ENCODE measurements at places on chromosomes 3 and 15. TPM values are rescaled to one million over a fixed set of nuclear protein-coding genes. Genes with fewer than 3 reads are reported as not detected.

DNA sequence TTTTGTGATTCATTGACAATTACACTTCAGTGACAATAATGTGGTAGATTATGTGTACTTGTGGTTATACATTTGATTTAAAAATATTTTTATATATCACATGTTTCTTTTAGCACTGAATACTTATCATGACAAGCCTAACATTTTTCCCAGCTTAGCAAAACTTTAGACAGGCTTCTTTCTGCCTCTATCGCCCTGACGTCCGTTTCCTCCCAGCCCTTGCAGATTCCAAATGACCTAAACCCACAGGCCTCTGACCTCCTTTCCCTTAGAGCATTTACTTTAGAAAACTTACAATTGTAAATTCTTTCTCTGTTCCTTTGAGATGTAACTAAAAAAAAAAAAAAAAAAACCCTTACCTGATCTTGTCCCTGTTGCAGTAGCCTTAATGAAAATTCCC lies 326.1 kb downstream of the UNC13C start:
- DNase-seq = no peak

DNA sequence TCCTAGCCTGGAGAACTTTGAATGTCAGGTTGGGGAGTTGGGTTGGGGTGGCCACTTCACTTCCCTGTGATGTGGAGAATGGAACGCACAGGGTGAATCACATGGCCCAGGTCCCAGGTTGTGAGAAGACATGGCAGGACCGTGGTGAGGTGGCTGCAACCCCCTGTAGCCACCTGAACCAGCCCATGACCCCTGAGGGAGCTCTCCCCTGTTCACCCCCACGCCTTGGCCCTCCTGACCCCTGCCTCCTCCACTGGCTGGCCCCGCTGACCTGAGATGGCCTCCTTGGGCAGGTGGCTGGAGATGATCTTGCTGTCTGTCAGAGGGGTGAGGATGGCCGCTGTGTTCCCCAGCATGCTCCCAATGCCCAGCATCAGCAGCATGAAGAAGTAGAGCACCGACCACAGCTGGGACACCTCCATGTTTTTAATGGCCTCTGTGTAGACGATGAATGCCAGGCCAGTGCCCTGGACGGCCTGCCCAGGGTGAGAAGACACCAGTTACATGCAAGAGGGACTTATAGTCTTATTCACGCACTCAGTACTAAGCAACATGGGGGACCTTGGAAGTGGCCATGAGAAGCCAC lies 31.0 kb downstream of the SLC6A20 start:
- no peak for DNase-seq

Gene ZSCAN29
- 37.8 TPM for total RNA-seq

DNA sequence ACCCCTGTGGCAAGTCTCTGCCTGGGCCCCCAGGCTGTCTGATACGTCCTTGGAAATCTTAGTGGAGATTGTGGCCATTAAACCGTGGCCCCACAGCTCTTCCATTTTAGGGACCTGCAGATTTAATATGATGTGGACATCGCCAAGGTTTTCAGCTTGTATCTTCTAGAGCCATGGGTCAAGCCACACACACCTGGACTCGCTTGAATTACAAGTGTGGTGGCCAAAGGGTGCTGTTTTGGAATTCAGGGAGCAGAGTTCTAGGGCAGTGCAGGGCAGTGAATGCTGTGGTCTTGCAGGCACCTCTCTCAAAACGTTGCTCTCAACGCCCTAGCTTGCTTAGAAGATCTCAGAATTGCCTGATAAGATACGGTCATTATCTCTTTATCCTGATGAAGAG lies 211.2 kb downstream of the ROBO2 start:
- DNase-seq = no peak

Measured in tongue (tissue), 3 donors.